ENCODE measurements at places on chromosomes 7 and 10.

DNA sequence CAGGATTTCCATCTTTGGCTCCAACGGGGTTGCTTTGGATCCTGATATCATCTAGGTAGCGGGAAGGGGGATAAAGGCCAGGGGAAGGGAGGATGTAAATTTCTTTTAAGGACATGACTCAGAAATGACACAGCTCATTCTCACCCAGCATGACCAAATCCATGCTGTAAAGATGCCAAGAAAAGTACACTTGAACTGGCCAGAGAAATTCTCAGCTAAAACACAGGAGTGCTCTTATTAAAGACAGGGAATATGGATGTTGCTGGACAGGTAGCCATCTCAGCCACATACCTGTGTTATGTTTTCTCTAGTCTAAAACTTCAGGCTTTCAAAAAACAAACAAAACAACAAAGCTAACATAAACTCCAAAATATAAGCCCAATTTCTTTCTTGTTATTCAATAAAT, 68.3 kb downstream of the NAMPT start:
- DNase-seq: no peak

GRCh38 chr7:129845178-129845971, 107.4 kb downstream of the UBE2H start:
- DNase-seq: no peak

- no peak for DNase-seq
These were observed 109.6 kb downstream of the SFMBT2 start for GRCh38 chr10:7301006-7301778.

DNA sequence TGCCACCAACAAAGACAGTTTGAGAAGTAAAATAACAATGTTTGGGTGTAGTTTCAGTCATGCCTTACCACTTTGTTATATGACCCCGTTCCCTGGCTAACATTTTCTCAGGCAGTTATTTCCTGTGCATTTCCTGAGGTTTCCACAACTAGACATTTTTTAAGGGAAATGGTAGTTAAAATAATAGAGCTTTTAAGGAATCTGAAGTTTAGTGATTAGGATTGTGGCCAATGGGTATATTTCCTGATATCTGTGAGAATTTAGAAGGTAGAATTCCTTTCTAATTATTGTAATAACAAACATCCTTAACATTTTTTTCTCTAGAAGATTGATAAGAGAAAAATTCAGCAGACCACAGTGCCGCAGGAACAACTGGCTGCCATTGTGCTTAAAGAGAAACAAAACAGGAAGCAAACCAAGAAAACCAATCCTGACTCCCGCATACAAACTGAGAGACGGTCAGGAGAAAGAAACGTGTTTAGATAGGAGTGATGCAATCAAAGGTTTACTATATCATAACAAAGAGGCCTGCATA, 193.6 kb downstream of the MBL2 start:
- DNase-seq: no peak
